ENCODE measurements at places on chromosomes 16 and 17. TPM values are rescaled to one million over a fixed set of nuclear protein-coding genes. Genes with fewer than 3 reads are reported as not detected.

The ABCA10 gene
- total RNA-seq = 7.3 TPM

The NPB gene
- not detected for total RNA-seq

The SMPD3 gene
- total RNA-seq = not detected

The HASPIN gene
- 0.48 TPM for total RNA-seq

The IRX3 gene
- 2.7 TPM for total RNA-seq

The MT1A gene
- total RNA-seq = 19.4 TPM

The LRRC36 gene
- total RNA-seq = 0.83 TPM

The TEX19 gene
- not detected for total RNA-seq

The SCNN1B gene
- total RNA-seq = not detected

The MATCAP1 gene
- 107 TPM for total RNA-seq

The B4GALNT2 gene
- total RNA-seq = 1.8 TPM

The GNG13 gene
- not detected for total RNA-seq

The ZP2 gene
- total RNA-seq = not detected

The CD300A gene
- total RNA-seq = 17.3 TPM

The PERCC1 gene
- total RNA-seq = not detected

The C16orf96 gene
- total RNA-seq = 0.26 TPM

The C1QL1 gene
- total RNA-seq = 1.5 TPM

The SMYD4 gene
- 20.0 TPM for total RNA-seq

The KRTAP4-6 gene
- not detected for total RNA-seq

The CCL18 gene
- total RNA-seq = 2.1 TPM

The PIPOX gene
- 1.4 TPM for total RNA-seq

The HES7 gene
- total RNA-seq = not detected

The ITGAD gene
- not detected for total RNA-seq

The CNTROB gene
- total RNA-seq = 24.0 TPM

The CARD14 gene
- 1.1 TPM for total RNA-seq

The SLC22A31 gene
- 2.0 TPM for total RNA-seq

The MMD gene
- 12.5 TPM for total RNA-seq

The TMEM186 gene
- total RNA-seq = 13.2 TPM

The CLEC10A gene
- total RNA-seq = 4.0 TPM

All from adrenal gland (tissue), 19 donors.